ENCODE measurements at places on chromosomes 2 and 18.

DNA sequence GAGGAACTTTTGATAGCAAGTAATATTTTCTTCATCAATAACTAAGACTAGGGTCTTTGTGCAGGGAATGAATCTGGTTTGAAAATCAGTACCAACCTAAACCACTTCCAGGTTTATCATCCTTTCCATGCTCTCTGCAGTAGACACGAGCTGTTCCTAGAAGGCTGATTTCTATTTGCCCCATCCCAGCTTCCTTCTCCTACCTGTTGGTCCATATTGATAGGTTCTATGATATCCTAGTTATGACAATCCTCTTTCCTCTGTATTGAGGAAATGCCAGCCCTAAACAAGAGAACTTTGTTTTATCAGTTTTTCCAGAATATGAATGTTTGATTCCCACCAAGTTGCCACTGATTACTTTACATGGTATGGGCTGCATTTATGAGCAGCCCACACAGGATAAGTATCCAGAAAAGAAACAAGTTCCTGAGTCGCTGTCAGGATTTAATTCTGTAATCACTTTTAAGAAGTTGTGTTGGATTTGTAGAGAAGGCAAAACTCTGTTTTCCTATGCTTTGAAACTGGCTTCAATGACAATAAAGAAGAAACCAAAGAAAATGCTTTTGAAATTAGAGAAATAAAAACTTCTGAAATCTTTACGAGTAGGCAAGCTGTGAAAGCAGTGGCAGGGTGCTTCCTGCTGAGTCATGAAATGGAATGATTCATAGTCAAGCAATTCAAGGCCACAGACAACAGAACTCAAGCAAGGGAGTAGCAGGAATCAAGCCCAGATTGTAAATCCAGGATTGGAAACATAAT is 37.3 kb upstream of the TANK start:
- DNase-seq: no peak

DNA sequence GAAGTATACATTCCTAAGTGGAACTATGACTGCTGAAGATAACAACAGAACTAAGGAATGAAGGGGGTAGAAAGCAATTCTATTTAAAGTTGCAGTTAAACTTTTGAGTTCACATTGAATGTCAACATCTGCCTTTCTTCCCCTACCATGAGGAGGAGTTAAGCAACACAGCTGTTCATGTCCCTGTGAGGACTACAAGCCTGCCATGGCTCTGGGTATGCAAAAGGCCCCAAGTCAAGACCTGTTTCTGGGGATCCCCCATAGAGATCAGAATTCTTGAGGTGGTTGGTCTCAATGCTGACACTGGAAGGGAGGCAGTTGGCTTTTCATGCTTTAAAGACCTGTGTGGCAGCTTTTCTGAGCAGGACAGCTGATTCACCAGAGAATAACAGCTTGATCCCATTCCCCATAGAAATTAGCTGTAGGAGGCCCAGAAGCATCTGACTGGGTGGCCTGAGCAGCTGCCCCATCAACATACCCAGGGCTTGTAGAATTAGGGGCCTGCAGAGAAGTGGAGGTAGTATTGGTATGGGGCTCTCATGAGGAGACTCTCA is 131.0 kb downstream of the SETBP1 start:
- no peak for DNase-seq

GRCh38 chr2:32064021-32064601 is 755 bp downstream of the SPAST start:
- no peak for DNase-seq

DNA sequence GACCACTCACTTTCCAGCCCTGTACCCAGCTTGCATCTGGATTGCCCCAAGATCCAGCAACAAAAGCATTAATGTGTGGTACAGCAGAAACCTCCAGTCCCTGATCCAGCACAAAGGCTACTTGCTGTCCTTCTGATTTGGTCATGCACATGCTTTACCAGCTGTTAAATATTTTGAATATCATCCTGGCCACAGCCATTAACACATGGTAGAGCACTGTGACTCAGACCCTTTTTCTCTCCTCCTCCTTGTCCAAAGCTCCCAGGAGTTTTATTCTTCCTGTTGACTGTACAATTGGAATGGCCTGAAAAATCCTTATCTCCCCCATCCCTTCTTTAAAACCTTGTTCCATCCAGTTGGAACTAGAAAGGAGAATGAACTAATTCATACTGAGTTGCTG is 419.7 kb upstream of the TNP1 start:
- no peak for DNase-seq

DNA sequence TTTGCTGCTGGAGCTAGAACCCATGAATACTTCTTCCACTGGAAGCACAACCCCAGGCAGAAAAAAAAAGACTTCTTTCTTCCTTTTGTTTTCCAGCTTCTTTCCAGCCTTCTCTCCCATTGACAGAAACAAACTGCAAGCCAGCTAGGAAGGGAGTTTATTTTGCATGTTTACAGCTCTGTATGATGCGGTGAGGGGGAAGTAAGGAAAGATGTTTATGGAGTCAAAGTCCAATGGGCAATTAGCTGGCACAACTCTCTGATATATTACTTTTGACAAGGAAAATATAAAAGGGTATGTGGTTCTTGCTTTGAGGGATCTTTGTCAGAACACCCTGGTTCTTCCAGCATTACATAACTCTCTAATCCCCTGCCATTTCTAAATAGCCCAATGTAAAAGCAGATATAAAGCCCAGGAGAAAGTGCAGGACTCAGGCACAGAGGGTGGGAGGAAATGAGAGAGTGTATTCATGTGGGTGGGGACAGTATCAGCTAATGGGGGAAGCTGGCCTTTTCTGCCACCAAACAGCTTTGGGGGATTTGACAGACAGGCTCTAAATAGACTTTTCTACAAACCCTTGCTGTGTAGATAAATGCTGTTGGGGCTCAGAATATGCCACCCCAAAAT is 9.3 kb upstream of the NMS start:
- DNase-seq: no peak

GRCh38 chr2:52222128-52222527 is 1190.2 kb upstream of the NRXN1 start:
- no peak for DNase-seq

GRCh38 chr2:212979046-212979612 is 172.3 kb downstream of the IKZF2 start:
- no peak for DNase-seq

DNA sequence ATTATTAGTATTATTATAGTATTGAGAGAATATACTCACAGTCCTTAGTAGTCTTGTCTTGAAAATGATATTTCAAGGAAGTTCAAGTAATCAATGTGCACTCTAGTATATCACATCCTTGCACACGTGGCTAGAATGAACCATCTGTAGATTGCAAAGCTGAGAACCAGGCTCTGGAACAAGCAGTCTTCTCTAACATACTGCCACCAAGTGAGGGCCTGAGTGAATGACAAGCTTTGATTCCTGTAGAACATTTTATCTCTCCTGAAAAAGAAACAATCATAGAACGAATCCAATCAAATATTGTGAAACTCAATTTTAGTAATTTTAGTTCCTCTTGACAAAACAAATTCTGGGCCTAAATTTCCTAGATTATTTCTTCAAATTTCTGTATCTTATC is 55.3 kb upstream of the SULT1C3 start:
- DNase-seq: no peak

- no peak for DNase-seq
Measured at GRCh38 chr2:43360137-43360536, 133.7 kb upstream of the ZFP36L2 start.

DNA sequence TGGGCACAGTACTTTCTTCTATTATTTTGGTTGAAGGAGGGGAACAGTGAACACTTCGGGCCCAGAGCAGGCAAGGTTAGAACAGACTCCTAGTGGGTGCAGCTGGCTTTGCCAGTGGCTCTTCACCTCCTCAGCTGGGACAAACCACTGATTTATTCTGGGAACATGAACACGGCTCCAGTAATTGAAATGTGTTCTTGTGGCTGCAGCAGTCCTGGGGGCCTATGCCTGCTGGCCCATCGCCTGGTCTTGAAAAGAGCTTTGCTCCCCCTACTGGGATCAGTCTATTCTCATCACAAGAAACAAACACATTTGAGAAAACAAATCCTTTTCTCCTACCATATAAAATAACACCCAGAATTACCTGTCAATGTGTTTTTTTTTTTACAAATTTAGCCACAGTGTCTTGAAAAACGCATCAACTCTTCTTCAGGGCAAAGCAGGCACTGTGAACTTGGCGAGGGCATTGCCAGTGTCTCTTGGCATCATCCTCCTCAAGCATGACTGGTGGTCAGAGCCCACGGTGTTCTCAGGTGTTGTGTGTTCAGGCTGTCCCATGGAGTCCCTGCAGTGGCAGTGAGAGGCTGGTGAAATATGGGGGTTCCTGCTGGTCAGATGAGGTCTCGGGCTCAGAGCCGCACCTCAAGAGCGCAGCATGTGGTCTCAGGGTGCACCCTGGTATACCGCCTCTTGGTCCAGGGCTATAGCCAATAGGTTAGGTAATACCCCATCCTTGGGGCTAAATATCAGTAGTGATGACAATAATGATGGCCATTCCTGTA is 51.3 kb downstream of the RNF144A start:
- DNase-seq: no peak

Measured in stimulated activated CD4-positive, alpha-beta T cell treated with anti-CD3 and anti-CD28 coated beads, TNF-alpha, amount 100 ng/mL, for 4 hours (primary cell).